ENCODE measurements at places on chromosomes 1 and 21.

DNA sequence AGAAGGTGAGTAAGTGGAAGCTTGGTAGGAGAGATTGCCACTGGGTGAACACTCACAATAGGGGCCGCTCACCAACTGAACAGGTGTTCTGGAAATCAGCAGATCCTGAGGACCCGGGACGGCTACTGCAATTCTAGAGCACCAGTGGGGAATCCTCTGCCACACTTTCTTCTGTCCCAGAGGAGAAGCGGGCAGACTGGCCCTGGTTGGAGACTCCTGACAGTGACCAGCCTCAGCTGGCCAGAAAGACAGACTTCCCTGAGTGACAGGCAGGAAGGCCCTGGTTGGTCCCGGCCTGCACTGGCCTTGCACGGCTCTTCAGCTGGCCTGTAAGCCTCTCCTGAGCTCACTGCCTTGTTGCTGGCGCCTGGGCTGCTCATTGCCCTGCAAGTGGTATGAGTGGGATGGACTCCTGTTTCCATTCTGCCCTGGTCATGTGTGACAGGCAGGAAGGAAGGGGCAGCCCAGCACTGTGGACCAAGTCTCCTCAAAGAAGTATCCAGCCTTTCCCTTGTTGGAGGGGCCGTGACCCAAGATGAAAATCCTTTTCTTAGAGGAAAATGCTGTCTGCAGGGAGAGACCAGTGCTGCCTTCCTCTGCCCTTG lies 34.5 kb downstream of the MAN1C1 start:
- no peak for DNase-seq
- no peaks in the 10 kb centered on the region for H3K36me3 ChIP-seq
- H3K4me1 ChIP-seq = no peaks in the 10 kb centered on the region
- H3K27ac ChIP-seq = no peak overlapping the region
- H3K4me3 ChIP-seq = no peak overlapping the region

DNA sequence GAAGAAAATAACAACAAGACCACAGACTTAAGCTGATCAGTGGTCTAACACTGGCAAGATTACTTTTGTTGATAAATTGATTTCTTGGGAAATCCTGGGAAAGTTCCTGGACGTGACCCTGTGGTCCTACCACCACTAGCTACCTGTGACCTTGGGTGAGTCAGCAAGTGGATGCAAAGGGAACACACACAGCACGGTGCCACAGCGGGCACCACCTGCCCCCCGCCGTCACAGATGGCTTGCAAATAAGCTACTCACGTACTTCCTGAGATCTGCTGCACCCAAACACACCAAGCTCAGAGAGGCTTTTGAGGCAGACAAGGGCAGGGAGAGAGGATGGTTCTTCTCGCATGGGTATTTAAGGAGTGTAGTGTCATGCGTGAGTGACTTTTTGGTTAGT lies 12.7 kb downstream of the CFAP298 start:
- H3K27me3 ChIP-seq = no peaks in the 10 kb centered on the region
- H3K36me3 ChIP-seq = peaks cover 5% of the 10 kb centered on the region
- H3K4me1 ChIP-seq = no peaks in the 10 kb centered on the region
- no peak for DNase-seq
- H3K4me3 ChIP-seq = no peak overlapping the region

DNA sequence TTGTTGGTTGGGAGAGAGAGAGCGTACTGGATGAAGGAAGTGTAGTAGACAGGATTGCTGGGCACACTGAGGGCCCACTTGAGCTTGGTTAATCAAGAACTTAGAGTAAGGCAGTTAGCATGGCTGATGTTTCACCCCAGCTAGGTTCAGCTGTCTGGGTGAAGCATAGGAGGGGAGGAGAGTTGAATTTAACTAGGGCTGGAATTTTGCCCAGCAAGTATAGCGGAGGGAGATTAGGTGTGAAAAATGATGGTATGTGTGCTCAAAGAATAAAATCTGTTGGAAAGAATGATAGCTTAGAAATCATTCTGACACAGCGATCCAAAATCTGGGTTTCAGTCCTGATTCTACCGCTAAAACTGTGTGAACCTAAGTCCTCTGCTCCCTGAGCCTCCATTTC lies 461.5 kb upstream of the PROX1 start:
- H3K27me3 ChIP-seq = no peaks in the 10 kb centered on the region
- H3K4me1 ChIP-seq = no peaks in the 10 kb centered on the region
- H3K36me3 ChIP-seq = no peaks in the 10 kb centered on the region
- no peak overlapping the region for H3K4me3 ChIP-seq
- no peak for DNase-seq

- no peak for DNase-seq
- peaks cover 6% of the 10 kb centered on the region for H3K27me3 ChIP-seq
- no peak overlapping the region for H3K27ac ChIP-seq
- no peaks in the 10 kb centered on the region for H3K4me1 ChIP-seq
Measured at GRCh38 chr1:147772570-147772969, 12.2 kb upstream of the GJA5 start.

DNA sequence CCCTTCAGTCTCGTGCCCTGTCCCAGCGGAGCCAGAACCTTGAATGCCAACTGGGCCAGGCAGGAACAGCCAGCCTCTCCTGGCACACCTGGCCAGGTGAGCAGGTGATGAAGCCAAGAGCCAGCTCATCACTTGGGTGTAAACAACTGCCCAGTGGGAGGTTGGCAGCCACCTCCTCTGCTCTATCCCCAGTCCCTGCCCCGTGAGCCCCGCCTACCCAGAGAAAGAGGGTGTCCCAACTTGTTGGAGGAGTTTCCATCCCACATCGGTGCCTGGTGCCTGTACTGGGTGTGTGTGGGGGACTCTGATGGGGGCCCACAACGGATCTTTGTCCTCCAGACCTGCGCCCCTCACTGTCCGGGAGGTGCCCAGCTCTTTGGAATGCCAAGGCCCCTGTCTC lies 17.8 kb upstream of the FAM131C start:
- no peak overlapping the region for H3K27ac ChIP-seq
- no peaks in the 10 kb centered on the region for H3K4me1 ChIP-seq
- no peak overlapping the region for H3K4me3 ChIP-seq
- no peaks in the 10 kb centered on the region for H3K27me3 ChIP-seq

DNA sequence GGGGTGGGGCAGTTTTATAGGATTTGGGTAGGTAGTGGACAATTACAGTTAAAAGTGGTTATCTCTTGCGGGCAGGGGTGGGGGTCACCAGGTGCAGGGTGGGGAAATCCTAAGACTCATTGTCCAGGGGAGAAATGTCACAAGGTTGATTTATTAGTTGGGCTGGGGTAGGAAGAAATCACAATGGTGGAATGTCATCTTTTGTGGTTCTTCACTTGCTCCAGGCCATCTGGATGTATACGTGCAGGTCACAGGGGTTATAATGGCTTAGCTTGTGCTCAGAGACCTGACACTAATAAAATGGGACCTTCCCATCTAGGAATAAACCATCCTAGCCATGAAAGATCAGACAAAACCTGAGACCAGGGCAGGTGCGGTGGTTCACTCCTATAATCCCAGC lies 11.5 kb downstream of the TEX46 start:
- H3K4me1 ChIP-seq = no peaks in the 10 kb centered on the region
- H3K27ac ChIP-seq = no peak overlapping the region
- H3K4me3 ChIP-seq = no peak overlapping the region
- no peak for DNase-seq
- no peaks in the 10 kb centered on the region for H3K36me3 ChIP-seq

- peaks cover 2% of the 10 kb centered on the region for H3K27me3 ChIP-seq
- no peak overlapping the region for H3K27ac ChIP-seq
- no peak for DNase-seq
- H3K36me3 ChIP-seq = no peaks in the 10 kb centered on the region
- no peak overlapping the region for H3K4me3 ChIP-seq
Measured at GRCh38 chr1:26094677-26095383, 16.8 kb upstream of the PDIK1L start.

DNA sequence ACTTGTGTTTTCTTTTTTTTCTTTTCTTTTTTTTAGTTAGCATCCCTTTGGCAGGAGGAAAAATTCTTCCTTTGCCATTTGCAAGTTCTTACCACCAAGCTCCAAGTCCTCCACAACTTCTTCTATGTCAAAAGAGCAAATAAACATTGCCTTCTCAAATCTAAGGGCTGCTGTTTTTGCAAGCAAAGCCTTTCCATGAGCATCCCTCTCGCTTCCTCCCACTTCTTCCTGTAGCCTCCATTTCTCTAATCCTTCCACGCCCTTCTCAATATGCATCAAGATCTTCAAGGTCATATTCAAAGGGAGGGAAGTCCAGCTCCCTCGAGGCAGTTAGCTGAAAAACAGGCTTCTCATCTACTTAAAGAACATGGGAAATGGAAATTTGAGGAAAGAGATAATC lies 147.1 kb downstream of the ADSS2 start:
- no peaks in the 10 kb centered on the region for H3K36me3 ChIP-seq
- H3K4me3 ChIP-seq = no peak overlapping the region
- H3K27me3 ChIP-seq = no peaks in the 10 kb centered on the region
- H3K27ac ChIP-seq = no peak overlapping the region
- no peak for DNase-seq
- H3K4me1 ChIP-seq = peaks cover 3% of the 10 kb centered on the region

DNA sequence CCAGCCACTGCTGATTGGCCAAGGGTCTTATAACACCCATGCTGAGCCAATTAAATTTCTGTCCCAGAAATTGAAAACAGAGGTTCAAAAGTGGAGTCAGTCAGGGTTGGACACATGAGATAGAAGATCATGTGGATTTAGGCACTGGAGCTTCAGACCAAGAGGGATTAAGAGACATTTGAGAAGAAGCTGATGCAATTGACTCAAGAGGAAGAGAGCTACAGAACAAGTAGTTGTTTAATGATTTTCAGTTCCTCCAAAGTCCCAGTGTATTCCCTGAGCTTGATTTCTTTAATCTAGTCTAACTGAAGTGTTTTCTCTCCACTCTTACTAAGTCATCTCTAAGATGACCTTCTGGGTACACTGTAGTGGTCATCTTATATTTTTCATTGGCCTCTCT lies 227.1 kb downstream of the DUSP10 start:
- DNase-seq = no peak
- H3K27me3 ChIP-seq = no peaks in the 10 kb centered on the region
- no peaks in the 10 kb centered on the region for H3K4me1 ChIP-seq
- H3K27ac ChIP-seq = no peak overlapping the region
- H3K4me3 ChIP-seq = no peak overlapping the region

GRCh38 chr1:224273641-224274040 lies 56.3 kb downstream of the NVL start:
- peaks cover under 1% of the 10 kb centered on the region for H3K4me1 ChIP-seq
- no peak overlapping the region for H3K27ac ChIP-seq
- no peak for DNase-seq
- no peaks in the 10 kb centered on the region for H3K27me3 ChIP-seq

GRCh38 chr1:27372022-27372807 lies 2.4 kb downstream of the FCN3 start:
- no peaks in the 10 kb centered on the region for H3K27me3 ChIP-seq
- no peak overlapping the region for H3K27ac ChIP-seq
- H3K4me1 ChIP-seq = peaks cover 10% of the 10 kb centered on the region
- H3K4me3 ChIP-seq = no peak overlapping the region
- DNase-seq = no peak

GRCh38 chr1:208146650-208147049 lies 97.5 kb downstream of the PLXNA2 start:
- no peaks in the 10 kb centered on the region for H3K4me1 ChIP-seq
- no peak for DNase-seq
- no peaks in the 10 kb centered on the region for H3K36me3 ChIP-seq

GRCh38 chr1:174534789-174535188 lies 87.0 kb downstream of the GPR52 start:
- H3K36me3 ChIP-seq = no peaks in the 10 kb centered on the region
- H3K4me1 ChIP-seq = no peaks in the 10 kb centered on the region
- H3K4me3 ChIP-seq = no peak overlapping the region
- DNase-seq = no peak
- H3K27ac ChIP-seq = no peak overlapping the region

DNA sequence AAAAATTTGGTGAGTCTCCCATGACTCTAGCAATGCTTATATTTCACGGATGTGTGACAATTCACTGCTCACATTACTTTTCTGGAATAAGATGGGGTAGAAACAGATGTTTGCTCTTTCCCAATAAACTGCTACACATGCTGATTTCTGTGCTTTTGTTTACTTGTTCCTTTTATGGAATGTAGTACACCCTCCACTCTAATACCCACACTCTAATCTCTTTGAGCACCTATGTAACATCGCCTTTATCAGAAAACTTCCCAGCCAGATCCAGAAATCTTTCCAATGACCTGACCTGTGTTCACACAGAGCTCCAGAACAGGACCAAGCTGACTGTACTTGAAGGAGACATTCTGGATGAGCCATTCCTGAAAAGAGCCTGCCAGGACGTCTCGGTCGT lies 4.2 kb downstream of the HSD3B2 start:
- DNase-seq = no peak
- no peak overlapping the region for H3K4me3 ChIP-seq
- H3K27ac ChIP-seq = no peak overlapping the region
- H3K27me3 ChIP-seq = 0 out of 2 replicates have a peak, but pooled peaks cover 2% of the 10 kb centered on the region
- H3K36me3 ChIP-seq = no peaks in the 10 kb centered on the region
- no peaks in the 10 kb centered on the region for H3K4me1 ChIP-seq

GRCh38 chr21:37059181-37059580 lies 13.7 kb downstream of the PIGP start:
- no peak overlapping the region for H3K27ac ChIP-seq
- H3K36me3 ChIP-seq = no peaks in the 10 kb centered on the region
- no peaks in the 10 kb centered on the region for H3K4me1 ChIP-seq
- no peak for DNase-seq
- no peaks in the 10 kb centered on the region for H3K27me3 ChIP-seq

- no peak overlapping the region for H3K27ac ChIP-seq
- H3K4me3 ChIP-seq = no peak overlapping the region
- DNase-seq = no peak
- H3K36me3 ChIP-seq = no peaks in the 10 kb centered on the region
- no peaks in the 10 kb centered on the region for H3K27me3 ChIP-seq
Measured at GRCh38 chr1:231508497-231508896, 20.0 kb upstream of the TSNAX start.

DNA sequence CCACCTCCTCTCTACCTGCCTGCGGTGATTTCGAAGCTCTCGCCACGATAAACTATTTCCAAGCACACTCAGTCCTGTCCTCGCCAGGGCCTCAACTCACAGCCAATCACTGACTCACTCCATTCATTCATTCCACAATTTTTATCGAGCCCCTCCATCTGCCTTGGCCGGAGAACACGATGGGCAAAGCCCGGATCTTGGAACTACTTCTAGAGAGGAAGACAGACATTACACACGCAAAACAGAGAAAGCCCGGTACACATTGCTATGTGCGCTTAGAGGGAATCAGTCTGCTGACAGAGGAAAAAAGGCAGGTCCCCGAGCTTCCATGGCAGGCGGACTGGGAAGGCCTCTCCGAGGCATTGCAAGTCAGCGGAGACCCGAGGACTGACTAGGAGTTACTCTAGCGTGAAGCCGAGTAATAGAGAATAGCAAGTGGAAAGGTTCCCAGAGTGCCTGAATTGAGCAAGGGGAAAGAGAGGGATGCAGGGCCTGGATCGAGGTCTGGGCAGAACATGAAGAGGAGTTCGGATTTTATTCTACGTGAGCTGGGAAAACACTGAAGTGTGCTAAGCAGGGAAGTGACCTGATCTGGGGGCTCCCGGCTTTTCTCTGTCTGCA lies 54.2 kb upstream of the DNAJC6 start:
- H3K27ac ChIP-seq = no peak overlapping the region
- no peak for DNase-seq
- peak overlapping the region; percentile 68 for H3K4me3 ChIP-seq
- no peaks in the 10 kb centered on the region for H3K36me3 ChIP-seq
- H3K27me3 ChIP-seq = peaks cover 5% of the 10 kb centered on the region
- no peaks in the 10 kb centered on the region for H3K4me1 ChIP-seq

GRCh38 chr1:217718873-217719272 lies 87.7 kb downstream of the SPATA17 start:
- H3K4me1 ChIP-seq = no peaks in the 10 kb centered on the region
- H3K27ac ChIP-seq = no peak overlapping the region
- DNase-seq = no peak
- no peaks in the 10 kb centered on the region for H3K36me3 ChIP-seq

GRCh38 chr1:34774957-34775356 lies 6.1 kb upstream of the GJB3 start:
- peaks cover under 1% of the 10 kb centered on the region for H3K27me3 ChIP-seq
- DNase-seq = no peak
- no peaks in the 10 kb centered on the region for H3K36me3 ChIP-seq
- H3K27ac ChIP-seq = no peak overlapping the region
- no peak overlapping the region for H3K4me3 ChIP-seq
